ENCODE measurements at places on chromosomes 2 and 18.

GRCh38 chr2:56021579-56021978, 98.0 kb upstream of the EFEMP1 start:
- DNase-seq, result no peak

DNA sequence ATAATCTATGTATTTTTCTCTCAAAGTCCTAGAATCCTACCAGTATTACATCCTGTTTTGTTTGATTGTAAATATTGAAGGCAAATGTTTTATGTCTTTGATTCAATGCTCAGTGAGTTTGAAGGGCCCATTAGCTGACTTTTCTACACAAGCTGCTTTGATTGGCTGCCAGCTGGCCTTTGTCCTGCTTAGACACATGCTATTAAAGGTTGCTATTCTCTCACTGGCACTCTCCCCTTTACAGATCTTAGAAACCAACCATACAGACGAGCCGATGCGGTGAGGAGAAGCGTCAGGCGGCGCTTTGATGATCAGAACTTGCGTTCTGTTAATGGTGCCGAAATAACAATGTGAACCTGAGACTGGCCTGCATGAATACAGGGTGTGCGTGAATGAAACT, 69.7 kb downstream of the PRPF40A start:
- no peak for DNase-seq

- DNase-seq, result no peak
Measured at GRCh38 chr18:31065036-31065773, 22.7 kb upstream of the DSC3 start.

DNA sequence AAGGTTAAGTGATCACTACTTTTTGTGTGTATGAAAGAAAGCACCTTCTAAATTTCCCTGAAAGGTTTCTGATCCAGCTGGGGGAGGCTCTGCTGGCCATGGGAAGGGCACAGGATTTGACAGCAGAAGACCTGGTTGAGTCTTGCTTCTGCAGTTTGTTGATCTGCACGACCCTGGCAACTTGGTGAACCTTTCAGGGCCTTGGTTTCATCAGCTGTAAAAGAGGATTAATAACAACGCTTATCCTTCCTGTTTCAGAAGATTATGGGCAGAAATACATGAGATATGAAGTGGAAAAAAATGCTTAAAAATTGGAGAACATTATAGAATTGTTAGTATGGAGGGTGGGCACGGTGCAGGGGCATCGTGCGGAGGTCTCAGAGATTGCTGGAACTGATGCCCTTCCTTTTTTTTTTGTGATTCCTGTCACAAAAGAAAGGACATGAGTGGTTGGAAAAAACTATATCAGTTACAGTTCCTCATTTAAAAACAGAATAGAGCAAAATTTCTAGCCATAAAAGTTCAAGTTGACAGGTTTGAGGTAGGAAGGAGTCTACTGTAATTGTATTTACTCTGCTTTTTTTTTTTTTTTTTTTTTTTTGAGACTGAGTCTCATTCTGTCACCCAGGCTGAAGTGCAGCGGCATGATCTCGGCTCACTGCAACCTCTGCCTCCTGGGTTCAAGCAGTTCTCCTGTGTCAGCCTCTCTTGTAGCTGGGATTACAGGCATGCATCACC, 47.4 kb downstream of the MFSD6 start:
- DNase-seq, result no peak

- no peak for DNase-seq
Measured at GRCh38 chr18:34710934-34711333, 836 bp downstream of the DTNA start.

Data from inflammatory macrophage treated with lipopolysaccharide for 1 hour (primary cell).